ENCODE measurements at places on chromosomes 6 and 20.

- no peak for DNase-seq
Measured at GRCh38 chr20:47334022-47334551, 22.4 kb downstream of the ZMYND8 start.

DNA sequence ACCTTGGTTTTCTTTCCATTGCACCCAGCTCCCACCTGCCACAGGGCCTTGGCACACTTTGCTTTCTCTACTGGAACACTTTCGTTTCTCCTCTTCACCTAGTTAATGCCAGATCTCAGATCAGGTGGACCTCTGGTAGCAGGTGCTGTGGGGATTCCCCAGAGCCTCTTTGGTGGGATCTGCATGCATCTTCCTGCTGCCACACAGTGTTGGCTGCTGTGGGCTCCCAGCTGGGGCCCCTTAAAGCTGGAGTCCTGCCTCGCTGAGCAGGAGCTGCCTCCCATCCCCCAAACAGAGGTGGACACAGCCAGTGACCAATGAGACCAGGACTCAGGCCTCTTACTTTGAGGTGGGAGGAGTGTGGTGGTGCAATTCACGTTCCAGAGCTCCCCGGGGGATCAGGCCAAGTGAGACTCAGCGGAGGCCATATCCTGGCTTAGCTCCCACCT lies 28.4 kb downstream of the CEBPB start:
- DNase-seq, result no peak

- DNase-seq, result no peak
Measured at GRCh38 chr20:58990651-58991445, 9.8 kb downstream of the NELFCD start.

DNA sequence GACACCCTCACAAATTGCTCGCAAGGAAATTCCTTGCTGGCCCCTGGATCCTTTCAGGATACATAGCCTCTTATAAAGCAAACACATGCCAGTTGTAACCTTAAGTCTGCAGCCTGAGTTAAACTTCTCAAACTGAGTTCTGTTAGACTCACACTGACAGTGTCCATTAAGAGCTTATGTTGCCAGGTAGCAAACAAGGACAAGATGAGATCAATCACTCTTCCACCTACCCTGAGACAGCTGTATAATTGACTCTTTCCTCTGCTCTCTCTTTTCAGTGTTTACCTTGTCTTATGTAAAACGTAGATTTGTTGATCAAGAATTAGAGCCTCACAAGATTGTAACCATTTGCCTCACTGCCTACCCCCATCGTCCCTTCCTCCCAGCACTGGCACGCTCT lies 359.8 kb downstream of the EPM2A start:
- no peak for DNase-seq

GRCh38 chr6:147904416-147904815 lies 395.9 kb downstream of the SAMD5 start:
- DNase-seq, result no peak

DNA sequence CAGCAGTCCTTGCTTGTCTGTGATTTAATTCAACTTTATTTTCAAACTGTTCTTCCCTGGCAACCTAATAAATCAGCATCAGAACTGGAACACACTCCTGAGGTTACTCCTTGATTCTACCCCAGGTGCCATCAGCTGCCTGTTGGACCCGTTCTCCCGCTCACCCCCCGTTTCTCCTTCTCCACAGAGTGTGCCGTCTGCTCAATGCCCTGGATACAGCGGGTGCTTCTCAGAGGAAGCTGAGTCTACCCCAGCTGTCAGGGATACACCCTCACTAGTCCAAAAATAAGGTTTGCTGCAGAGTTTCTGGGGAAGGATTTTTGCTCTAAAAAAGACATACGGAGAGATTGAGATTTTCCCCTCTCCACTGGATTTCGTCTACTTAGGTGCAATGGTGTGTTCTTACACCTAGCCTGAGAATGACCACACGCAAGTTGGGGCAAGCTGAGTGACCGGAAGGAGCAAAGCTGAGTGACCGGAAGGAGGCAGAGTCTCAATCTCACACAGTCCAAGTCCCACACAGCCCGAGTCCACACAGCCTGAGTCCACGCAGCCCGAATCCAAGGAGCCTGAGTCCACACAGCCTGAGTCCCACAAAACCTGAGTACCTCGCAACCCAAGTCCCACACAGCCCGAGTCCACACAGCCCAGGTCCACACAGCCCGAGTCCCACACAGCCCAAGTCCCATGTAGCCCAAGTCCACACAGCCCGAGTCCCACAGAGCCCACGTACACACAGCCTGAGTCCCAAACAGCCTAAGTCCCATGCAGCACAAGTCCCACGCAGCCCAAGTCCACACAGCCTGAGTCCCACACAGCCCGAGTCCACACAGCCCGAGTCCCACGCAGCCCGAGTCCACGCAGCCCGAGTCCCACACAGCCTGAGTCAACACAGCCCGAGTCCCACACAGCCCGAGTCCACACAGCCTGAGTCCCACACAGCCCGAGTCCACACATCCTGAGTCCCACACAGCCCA lies 58.6 kb upstream of the DACT2 start:
- no peak for DNase-seq

Measured in T-helper 2 cell treated with Interferon-gamma antibody and Interleukin-4, amounts not matched to agents 5 μg/mL and 100 μg/mL, for 36 hours (primary cell).